ENCODE measurements at places on chromosomes 1 and 21. TPM values are rescaled to one million over a fixed set of nuclear protein-coding genes. Genes with fewer than 3 reads are reported as not detected.

GRCh38 chr1:220156620-220157146, 62.8 kb downstream of the IARS2 start:
- no peak for DNase-seq

The GPR3 gene
- 0.16 TPM for total RNA-seq

GRCh38 chr1:205228093-205228521, 361 bp downstream of the TMCC2 start:
- DNase-seq = no peak

DNA sequence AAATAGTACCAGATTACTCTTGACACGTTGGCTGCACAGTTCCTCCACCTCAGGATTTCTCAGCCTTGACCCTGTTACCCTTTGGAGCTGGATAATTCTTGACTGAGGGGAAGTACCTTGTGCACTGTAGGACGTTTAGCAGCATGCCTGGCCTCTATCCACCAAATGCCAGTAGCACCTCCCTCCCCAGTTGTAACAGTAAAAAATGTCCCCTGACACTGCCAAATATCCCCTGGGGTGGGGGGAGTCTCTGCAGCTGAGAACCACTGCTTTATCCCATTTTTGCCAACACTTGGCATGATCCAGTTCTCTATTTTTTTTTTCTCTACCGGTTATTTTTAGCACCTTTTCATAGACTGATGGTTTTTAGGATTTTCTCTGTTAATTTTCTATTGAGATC, 34.0 kb downstream of the C1orf198 start:
- no peak for DNase-seq

The CFAP107 gene
- not detected for total RNA-seq

GRCh38 chr1:167707942-167708341, 13.8 kb upstream of the MPZL1 start:
- no peak for DNase-seq

DNA sequence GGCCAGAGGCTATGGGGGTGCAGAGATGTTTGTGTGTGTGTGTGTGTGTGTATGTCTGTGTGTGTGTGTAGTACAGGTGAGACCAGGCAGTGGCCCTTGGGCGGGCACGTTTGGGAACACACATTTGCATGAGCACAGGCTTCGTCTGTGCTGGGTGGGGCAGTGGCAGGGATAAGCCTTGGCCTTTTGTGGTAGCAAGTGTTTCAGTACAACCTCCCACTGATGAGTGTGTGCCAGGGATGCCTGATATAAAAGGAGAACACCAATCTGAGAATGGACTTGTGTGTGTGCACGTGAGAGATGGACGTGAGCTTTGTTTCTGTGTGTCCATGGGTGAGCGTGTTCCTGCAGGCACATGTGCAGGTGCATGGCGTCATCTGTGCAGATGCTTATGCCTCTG, 3.0 kb downstream of the NTRK1 start:
- no peak for DNase-seq

- DNase-seq = no peak
Measured at GRCh38 chr21:26461500-26461899, 111.6 kb downstream of the CYYR1 start.

The VWA5B1 gene
- 0.16 TPM for total RNA-seq

- peak; percentile 69 for DNase-seq
Measured at GRCh38 chr1:60911966-60912697, 170.2 kb upstream of the NFIA start.

DNA sequence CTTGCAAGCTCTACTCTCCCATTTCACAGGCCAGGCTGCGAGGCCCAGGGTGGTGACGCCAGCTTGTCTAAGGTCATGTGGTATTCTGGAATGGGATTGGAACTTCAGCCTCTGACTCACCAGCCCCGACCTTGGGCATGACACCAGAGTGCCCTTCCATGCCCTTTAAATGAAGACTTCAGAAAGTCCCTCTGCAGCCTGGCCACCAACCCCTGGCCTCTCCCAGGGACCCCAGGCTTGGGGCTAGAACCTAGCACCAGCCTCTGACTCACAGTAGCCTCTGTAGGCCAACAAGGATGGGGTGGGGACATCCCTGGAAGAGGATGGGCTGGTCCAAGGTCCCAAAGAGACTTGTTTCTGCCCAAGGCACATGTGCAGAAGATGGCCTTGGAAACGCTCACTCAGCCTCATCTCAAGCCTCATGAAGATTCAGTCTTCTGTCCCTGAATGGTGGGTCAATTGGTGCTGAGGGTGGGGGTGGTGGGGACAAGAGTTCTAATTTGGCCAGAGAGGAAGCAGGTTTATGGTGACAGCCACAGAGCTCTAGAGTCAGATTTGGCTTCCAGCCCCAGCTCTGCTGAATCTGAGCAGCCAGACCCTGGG, 36.1 kb upstream of the RUNX3 start:
- DNase-seq = no peak

GRCh38 chr1:50262436-50262835, 153.7 kb downstream of the ELAVL4 start:
- no peak for DNase-seq

- DNase-seq = no peak
Measured at GRCh38 chr1:51170342-51170741, 65.7 kb upstream of the RNF11 start.

- DNase-seq = peak; percentile 43
Measured at GRCh38 chr1:101235696-101236515, 913 bp upstream of the S1PR1 start.

DNA sequence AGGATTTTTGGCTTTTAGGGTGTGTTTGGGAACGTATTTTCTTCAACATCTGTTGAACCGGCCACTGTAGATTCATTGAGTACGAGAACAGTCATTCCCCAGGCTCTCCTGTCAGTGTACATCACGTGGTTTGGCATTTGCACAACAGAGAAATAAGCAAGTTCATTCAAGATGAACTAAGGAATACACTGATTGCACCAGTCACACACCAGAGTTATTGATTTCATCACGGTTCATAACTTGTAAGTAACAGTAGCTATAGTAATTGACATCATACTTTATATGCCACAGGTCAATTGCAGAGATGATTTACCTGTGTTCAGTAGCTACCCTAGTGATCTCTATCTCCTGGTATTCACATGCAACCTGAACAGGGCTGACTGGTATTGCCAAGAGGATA, 90.7 kb upstream of the ETS2 start:
- DNase-seq = no peak

- DNase-seq = no peak
Measured at GRCh38 chr1:36735939-36736730, 253.4 kb upstream of the CSF3R start.

DNA sequence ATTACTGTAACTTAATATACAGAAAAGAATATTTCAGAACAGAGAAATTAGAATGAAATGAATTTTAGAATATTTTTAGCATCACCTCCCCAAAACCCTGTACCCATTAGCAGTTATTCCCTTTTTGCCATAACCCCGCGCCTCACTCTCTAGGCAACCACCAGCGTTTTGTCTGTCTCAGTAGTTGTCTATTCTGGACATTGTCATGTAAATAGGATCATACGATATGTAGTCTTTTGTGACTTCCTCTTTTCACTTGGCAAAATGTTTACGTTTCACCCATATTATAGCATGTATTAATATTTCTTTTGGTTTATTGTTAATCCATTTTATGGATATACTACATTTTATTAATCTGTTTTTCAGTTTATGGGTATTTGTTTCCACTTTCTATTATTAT, 24.9 kb downstream of the SOAT1 start:
- no peak for DNase-seq

GRCh38 chr1:185862235-185862634, 128.0 kb downstream of the HMCN1 start:
- no peak for DNase-seq

GRCh38 chr1:116754198-116754977, at the start of gene CD2:
Gene CD2, plus strand, starts transcription at chr1:116754430. Its CDS starts 63 bp downstream, at chr1:116754493.
- DNase-seq = no peak

DNA sequence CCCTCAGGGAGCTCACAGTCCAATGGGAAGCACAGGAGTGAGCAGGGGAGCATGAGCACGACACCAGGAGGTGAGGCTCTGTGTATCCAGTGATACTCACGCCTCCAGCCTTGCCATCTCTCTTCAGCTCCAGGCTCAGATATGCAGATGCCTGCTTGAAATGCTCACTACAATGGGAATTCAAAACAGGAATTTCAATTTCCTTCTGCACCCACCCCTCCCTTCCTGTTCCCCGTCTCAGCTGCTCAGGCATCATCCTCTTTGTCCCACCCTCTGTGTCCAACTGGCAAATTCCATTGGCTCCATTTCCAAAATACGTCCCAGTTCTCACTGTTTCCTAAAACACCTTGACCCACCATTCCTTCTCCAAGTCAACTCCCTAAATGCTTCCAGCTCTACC, 58.9 kb downstream of the FBXO2 start:
- DNase-seq = no peak

- no peak for DNase-seq
Measured at GRCh38 chr21:45054227-45054926, 20.0 kb upstream of the ADARB1 start.

- DNase-seq = no peak
Measured at GRCh38 chr1:73901738-73902137, 296.2 kb downstream of the LRRIQ3 start.

GRCh38 chr1:31761883-31762282, 2.3 kb downstream of the ADGRB2 start:
- DNase-seq = no peak
